ENCODE measurements at places on chromosomes 16 and 17.

- DNase-seq: no peak
Measured at GRCh38 chr16:72937916-72938794, 109.8 kb downstream of the ZFHX3 start.

GRCh38 chr17:20073055-20073979, 64.2 kb downstream of the SPECC1 start:
- DNase-seq: no peak

DNA sequence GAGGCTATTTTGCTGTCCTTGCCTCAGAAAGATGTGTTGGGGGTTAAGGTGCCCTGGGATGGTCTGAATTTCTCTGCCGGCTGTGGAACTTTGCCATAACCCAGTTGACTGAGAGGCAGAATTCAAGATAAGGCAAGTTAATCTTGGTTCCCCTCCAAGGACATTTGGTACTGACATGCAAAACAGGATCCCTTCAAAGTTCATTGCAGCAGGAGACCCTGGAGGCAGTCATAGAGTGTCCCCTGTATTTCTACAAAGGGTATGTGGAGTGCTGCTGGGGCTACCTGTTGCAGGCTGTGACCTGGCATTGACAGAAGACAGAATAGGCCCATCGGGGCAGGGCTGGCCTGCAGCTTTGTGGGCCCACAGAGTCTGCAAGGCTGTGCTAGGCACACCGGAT, 135.6 kb upstream of the IRX3 start:
- no peak for DNase-seq

DNA sequence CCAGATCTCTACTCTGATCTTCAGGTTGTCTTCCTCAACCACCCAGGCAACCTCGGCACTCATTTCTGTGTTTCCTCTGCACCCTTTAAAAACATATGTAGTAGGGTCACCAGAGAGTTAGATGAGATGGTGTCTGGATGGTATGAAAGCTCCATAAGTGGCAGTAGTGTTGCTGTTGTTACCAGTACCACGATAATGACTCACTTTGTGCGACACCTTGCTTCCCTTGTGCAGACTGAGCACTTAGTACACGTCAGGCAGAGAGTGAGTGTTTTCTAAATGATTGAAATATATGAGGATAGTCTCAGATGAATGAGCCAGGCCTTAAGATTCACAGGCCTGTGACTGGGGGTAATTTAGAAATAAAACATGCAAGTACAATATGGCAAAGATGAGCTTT, 188.7 kb downstream of the MAF start:
- DNase-seq: no peak

- DNase-seq: no peak
Measured at GRCh38 chr17:29409963-29410362, 19.8 kb downstream of the TAOK1 start.

DNA sequence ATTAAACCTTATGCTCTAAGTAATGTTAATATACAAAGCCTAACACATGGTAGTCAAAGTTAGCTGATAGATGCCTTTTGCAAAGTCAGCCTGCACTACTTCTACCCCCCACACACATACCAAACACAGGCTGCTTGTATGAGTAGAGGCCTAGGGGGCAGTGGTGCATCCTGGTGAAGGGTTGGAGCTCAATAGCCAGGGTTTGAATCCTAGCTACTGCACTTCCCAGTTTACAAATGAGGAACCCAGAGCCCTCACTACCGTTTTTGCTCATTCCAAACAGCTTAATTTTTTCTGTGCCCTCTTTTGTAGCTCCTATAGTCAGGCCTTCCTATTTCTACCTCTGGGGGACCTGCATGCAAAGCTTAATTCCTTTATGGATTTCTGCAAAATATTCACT, 18.9 kb upstream of the HYDIN start:
- no peak for DNase-seq

DNA sequence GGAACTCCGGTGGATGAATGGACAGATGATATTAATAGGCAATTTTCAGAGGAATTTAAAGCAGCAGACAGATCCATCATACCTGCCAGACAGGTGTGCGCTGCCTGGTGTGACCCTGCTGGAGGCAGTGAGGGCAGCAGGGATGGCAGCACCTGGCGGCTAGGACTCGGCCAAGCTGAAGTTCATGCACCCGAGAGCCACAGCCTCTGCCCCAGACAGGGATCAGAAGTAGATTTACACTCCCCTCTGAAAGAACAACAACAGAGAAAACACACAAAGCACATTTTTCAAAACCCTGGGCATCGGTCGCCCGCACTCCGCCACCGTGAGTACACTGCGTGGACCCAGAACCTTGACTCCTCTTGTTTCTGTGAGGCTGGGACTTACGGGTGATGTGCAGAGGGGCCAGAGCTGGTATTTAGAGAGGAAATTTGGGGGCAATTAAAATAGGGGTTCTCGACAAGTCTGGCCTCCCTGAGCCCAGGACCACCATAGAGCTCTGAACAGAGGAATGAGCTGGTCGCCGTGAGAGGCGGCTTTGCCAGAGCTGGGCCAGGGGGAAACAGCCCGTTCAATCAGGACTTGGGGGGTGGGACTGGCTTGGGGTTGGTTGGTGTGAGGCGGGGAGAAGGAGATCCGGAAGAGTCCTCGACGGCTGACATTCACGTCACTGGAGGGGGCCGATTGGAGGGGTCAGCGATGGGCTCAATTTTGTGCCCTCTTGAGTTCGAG, 101.0 kb downstream of the METRNL start:
- DNase-seq: no peak

DNA sequence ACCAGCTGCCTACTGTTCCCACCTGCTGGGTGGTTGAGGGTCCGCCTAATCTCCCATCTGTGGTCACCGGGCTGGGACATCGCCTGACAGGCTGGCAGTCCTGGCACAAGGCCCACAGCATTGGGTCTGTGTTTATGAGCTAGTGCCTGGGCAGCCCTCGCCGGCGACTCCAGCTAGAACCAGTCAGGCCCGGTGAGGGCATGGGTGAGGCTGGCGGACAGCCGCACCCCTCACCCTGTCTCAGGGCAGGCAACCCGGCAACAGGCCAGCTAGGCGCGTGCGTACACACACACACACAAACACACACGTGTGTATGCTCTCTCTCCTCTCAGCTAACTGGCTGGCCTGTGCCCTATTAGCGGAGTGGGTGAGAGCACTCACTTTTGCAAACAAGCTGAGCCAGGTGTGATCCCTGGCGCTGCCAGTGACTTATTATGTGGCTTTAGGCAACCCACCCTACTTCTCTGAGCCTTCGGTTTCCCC, 10.4 kb downstream of the HSD11B2 start:
- no peak for DNase-seq

GRCh38 chr17:82668631-82669099, 20.4 kb upstream of the WDR45B start:
- DNase-seq: peak; percentile 78

DNA sequence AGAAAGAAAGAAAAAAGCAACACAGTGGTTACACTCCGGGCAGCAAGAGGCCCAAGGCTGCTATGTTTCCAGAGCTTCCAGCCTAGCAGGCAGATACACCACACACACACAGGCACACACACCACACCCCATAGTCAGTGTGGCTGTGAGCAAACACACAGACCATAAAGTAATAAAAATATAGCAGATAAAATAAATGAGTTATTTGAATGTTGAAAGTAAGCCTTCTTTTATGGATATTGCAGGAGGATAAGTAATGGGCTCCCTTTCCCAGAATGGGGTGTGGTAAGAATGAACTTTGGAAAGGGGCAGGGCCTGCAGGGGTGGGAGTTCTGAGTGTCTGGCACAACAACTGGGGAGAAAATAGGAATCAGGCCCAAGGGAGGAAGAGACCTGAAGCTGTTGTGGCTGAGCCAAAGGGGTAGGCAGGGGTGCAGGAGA, 4.8 kb upstream of the CDK5RAP3 start:
- no peak for DNase-seq

DNA sequence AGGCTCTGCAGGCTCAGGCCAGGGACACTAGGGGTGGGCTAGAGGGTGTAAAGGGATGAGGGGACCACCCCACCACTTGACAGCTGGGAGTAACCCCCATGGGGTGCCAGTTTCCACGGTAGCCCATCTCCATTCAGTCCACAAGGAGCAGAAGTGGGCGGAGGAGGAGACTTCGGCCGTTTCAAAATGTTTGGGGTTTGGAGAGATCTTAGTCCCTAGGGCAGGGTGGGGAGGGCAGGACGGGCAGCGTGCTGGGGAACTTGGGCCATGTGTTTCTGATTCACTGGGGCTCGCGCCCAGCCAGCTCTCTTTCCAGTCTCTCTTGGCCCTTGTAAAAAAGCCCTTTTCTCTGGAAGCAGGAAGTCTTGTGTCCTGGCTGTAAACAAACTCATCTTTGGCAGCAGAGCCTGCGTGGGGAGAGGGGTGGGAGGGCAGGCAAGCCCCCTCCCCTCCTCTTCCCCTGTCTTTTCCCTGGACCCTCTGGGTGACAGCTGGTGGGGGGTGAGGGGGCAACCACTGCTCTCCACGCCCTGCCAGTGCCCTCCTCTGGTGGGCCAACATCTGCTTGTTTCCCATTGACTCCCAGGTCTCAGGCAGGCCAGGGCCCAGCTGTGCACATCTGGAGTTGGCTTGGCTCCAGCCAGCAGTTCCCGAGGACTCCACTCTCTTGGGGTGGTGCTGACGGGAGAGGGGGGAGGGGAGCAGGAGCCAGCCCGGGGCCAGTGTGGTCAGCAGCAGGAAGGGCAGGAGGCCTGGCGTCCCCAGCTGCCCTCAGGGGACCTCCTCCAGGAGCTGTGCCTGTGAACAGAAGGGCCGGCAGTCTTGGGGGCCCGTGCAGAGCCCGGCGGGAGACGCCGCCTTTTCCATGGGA, 8.1 kb downstream of the CYGB start:
- DNase-seq: peak; percentile 85

- no peak for DNase-seq
Measured at GRCh38 chr16:71672803-71673581, 47.0 kb downstream of the MARVELD3 start.

DNA sequence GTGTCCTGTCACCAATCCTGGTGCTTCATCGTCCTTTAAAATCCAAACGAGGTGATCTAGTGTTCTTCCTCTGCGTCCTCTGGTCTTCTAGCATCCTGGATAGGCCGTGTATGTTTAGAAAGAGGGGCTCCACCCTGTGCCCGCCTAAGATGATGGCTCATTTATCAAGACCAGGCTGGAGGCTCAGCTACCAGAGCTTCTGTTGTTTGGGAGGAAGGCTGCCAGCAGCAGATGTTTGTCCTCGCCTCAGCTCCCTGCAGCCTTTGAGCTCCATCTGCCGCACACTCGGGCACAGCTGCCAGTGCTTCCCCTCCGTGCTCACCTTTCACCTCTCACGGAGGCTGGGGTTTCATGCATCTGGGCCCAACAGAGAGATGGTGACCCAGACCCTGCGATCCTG, 954.7 kb upstream of the RBFOX1 start:
- no peak for DNase-seq

- DNase-seq: no peak
Measured at GRCh38 chr16:59259950-59260319, 525.8 kb upstream of the GOT2 start.

DNA sequence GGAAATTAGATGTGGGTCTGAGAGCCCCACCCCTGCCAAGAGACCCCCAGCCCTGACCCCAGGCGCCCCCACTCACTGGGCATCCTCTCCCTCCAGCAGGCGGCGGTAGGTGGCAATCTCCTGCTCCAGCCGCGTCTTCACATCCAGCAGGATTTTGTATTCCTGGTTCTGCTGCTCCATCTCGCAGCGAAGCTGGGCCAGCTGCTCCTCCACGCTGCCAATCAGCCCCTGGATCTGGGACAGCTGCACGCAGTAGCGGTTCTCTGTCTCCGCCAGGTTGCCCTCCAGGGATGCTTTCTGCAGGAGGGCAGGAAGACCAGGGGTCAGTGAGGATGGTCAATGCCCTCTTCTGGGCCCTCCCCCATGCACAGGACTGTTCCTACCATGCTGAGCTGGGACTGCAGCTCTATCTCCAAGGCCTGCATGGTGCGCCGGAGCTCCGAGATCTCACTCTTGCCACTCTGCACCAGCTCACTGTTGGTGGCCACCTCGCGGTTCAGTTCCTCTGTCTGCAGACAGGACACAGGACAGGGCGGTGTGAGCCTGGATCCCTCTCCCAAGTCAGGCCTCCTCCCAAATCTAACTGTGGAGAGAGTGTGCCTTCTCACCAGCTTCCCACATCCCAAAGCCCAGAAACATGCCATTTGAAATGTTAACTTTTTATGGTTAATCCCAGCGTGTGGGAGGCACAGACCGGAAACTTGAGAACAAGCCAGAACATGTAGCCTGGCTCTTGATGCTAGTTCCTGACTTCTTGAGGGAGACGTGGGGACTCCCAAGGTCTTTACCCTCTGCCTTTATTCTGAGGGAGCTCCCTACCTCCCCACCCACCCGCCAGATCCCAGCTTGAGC, 3.6 kb downstream of the KRT17 start:
- DNase-seq: no peak

GRCh38 chr16:29705030-29705429, 26.1 kb downstream of the QPRT start:
- no peak for DNase-seq

GRCh38 chr17:19433727-19434340, 22.8 kb downstream of the RNF112 start:
- no peak for DNase-seq

- no peak for DNase-seq
Measured at GRCh38 chr16:55909876-55910275, 34.7 kb upstream of the CES5A start.

GRCh38 chr17:70006159-70006558, 68.9 kb upstream of the KCNJ16 start:
- peak; percentile 27 for DNase-seq

DNA sequence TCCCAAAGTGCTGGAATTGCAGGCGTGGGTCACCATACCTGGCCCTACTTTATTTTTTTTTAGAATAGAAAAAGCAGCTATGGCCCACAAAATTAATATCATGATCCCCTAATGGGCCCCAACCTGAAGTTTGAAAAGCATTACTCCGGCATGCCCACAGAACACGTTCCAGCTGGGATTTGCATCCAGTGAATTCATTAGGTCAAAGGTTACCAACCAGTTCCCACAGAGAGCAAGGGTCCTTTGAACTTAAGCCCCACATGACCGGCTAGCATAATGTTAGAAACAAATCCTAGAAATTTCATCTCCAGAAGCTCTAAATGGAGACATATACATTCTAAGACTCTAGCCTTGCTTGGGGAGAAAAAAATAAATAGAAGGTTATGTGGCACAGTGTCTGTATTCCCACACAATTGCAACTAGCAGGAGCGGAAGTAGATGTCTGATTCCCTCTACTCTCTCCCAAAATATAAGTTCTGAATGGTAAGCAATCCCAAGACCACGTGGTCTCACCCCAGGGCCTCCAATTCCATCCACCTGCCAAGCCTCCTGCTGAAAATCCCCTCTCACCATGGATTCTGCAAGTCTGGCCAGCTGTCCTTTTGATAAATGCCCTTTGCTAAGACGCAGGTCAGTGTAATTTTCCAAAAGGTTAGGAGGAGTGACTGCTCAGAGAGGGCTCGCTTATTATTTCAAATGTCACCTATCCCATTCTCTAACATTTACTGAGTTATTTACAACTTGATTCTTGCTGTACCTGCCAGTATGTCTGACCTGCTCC, 395.8 kb downstream of the NPIPA8 start:
- DNase-seq: no peak

GRCh38 chr16:6019490-6019991, 921.9 kb upstream of the EEF2KMT start:
- no peak for DNase-seq

- DNase-seq: no peak
Measured at GRCh38 chr16:53848950-53849349, 145.0 kb downstream of the FTO start.

- DNase-seq: no peak
Measured at GRCh38 chr17:44105483-44105882, 18.0 kb downstream of the HDAC5 start.

GRCh38 chr17:56756536-56756935, 77.2 kb downstream of the C17orf67 start:
- DNase-seq: peak; percentile 99

Data from ELR (cell line).